Sigmoid colon (tissue), 7 donors: ENCODE measurements at places on chromosomes 2 and 18. TPM values are rescaled to one million over a fixed set of nuclear protein-coding genes. Genes with fewer than 3 reads are reported as not detected.
A peak's percentile ranks its signal among the peaks of the same experiment; 100 is the strongest.

- H3K36me3 ChIP-seq, result no peaks in the 10 kb centered on the region
- no peaks in the 10 kb centered on the region for H3K27me3 ChIP-seq
- H3K4me3 ChIP-seq, result no peak overlapping the region
- DNase-seq, result no peak
- H3K27ac ChIP-seq, result no peak overlapping the region
- no peaks in the 10 kb centered on the region for H3K4me1 ChIP-seq
Observed at GRCh38 chr2:161386228-161386824, 29.8 kb upstream of the TBR1 start.

- H3K4me3 ChIP-seq, result no peak overlapping the region
- H3K36me3 ChIP-seq, result no peaks in the 10 kb centered on the region
- DNase-seq, result no peak
- no peaks in the 10 kb centered on the region for H3K4me1 ChIP-seq
- no peaks in the 10 kb centered on the region for H3K27me3 ChIP-seq
Observed at GRCh38 chr2:29518010-29518409, 402.8 kb downstream of the CLIP4 start.

DNA sequence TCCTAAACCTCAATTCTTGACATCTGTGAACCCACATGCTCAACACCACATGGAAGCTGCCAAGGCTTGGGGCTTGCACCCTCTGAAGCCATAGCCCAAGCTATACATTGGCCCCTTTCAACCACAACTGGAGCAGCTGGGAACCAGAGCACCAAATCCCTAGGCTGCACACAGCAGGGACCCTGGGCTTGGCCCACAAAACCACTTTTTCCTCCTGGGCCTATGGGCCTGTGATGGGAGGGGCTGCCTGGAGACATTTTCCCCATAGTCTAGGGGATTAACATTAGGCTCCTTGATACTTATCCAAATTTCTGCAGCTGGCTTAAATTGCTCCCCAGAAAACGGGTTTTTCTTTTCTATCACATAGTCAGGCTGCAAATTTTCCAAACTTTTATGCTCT, 40.3 kb downstream of the EXOC6B start:
- DNase-seq, result no peak
- H3K27me3 ChIP-seq, result no peaks in the 10 kb centered on the region
- H3K36me3 ChIP-seq, result no peaks in the 10 kb centered on the region
- no peak overlapping the region for H3K27ac ChIP-seq
- no peak overlapping the region for H3K4me3 ChIP-seq
- H3K4me1 ChIP-seq, result no peaks in the 10 kb centered on the region

The PAX8 gene
- total RNA-seq, result 0.71 TPM

DNA sequence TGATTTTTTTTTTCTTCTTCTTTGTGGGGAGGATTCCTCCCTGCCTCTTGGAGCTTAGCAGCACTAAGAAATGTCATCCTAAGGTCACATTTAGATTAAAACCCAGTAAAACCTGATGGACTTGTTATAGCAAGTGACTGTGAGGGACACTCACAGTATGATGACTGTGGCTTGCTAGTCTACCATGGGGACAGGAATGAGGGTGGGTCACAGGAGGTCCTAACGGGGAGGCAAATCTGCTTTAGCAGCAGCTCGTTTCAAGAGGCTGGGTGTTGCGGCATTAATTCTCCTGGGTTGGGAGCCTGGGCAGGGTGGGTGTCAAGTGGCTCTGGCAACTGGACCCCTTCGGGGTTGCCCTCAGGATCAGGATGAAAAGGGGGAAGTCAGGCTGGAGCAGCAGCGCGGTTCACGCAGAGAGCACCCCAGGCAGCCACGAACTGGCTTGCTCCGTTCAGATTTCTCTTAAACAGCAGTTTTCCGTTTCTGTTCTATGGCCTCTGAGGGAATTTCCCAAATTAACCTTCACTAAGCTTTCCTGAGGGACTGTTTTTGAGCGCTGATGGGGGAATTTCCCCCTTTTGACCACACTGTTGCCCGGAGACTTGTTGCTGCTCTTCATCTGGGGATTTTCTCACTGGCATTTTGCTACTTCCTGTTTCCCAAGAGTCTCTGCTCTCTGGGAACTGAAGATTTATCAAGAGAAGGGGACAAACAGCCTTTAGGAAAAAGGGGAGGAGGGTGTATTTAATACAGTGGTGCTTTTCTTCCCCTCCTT, 59.8 kb upstream of the PELI1 start:
- peaks cover 32% of the 10 kb centered on the region for H3K4me1 ChIP-seq
- peak overlapping the region; percentile 84 for H3K27ac ChIP-seq
- no peaks in the 10 kb centered on the region for H3K36me3 ChIP-seq
- no peaks in the 10 kb centered on the region for H3K27me3 ChIP-seq
- H3K4me3 ChIP-seq, result no peak overlapping the region

- no peak overlapping the region for H3K27ac ChIP-seq
- H3K4me3 ChIP-seq, result no peak overlapping the region
- no peak for DNase-seq
- no peaks in the 10 kb centered on the region for H3K27me3 ChIP-seq
Observed at GRCh38 chr2:75540994-75541393, 19.7 kb downstream of the EVA1A start.

- H3K4me1 ChIP-seq, result no peaks in the 10 kb centered on the region
Observed at GRCh38 chr2:10317646-10318045, 14.9 kb downstream of the HPCAL1 start.

- H3K4me3 ChIP-seq, result no peak overlapping the region
- DNase-seq, result no peak
- H3K27me3 ChIP-seq, result no peaks in the 10 kb centered on the region
- peaks cover 7% of the 10 kb centered on the region for H3K4me1 ChIP-seq
- peak overlapping the region; percentile 8 for H3K27ac ChIP-seq
- no peaks in the 10 kb centered on the region for H3K36me3 ChIP-seq
Observed at GRCh38 chr2:177282787-177283572, 18.5 kb upstream of the NFE2L2 start.

- no peak overlapping the region for H3K27ac ChIP-seq
- no peaks in the 10 kb centered on the region for H3K4me1 ChIP-seq
- H3K27me3 ChIP-seq, result no peaks in the 10 kb centered on the region
- no peaks in the 10 kb centered on the region for H3K36me3 ChIP-seq
- no peak for DNase-seq
- no peak overlapping the region for H3K4me3 ChIP-seq
Observed at GRCh38 chr2:47651296-47651695, 131.6 kb upstream of the MSH6 start.

DNA sequence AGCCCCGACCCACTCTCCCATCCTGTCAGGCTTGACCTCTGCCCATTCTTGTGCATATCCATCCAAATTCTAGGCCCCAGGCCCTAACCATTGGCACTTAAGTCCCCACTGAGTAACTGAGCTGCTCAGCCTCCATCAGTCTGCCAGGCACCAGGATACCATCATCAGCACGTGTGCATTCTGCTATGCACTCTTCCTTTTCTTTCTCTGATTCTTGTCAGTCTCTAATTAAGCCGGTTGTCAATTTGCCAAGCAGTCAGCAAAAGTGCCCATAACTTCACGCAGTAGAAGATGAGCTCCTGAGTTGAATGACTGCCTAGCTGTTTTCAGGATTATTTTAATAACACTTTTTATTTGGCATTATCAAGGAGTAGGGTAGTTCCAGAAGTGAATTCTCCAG, 107.2 kb downstream of the FEZ2 start:
- no peak overlapping the region for H3K4me3 ChIP-seq
- no peaks in the 10 kb centered on the region for H3K27me3 ChIP-seq
- no peak for DNase-seq
- H3K36me3 ChIP-seq, result no peaks in the 10 kb centered on the region
- H3K27ac ChIP-seq, result peak overlapping the region; percentile 80

The RAMP1 gene
- 788 TPM for total RNA-seq

- no peak for DNase-seq
- no peaks in the 10 kb centered on the region for H3K36me3 ChIP-seq
- no peak overlapping the region for H3K27ac ChIP-seq
- H3K4me1 ChIP-seq, result no peaks in the 10 kb centered on the region
- no peak overlapping the region for H3K4me3 ChIP-seq
Observed at GRCh38 chr18:6493194-6493593, 78.5 kb upstream of the L3MBTL4 start.

DNA sequence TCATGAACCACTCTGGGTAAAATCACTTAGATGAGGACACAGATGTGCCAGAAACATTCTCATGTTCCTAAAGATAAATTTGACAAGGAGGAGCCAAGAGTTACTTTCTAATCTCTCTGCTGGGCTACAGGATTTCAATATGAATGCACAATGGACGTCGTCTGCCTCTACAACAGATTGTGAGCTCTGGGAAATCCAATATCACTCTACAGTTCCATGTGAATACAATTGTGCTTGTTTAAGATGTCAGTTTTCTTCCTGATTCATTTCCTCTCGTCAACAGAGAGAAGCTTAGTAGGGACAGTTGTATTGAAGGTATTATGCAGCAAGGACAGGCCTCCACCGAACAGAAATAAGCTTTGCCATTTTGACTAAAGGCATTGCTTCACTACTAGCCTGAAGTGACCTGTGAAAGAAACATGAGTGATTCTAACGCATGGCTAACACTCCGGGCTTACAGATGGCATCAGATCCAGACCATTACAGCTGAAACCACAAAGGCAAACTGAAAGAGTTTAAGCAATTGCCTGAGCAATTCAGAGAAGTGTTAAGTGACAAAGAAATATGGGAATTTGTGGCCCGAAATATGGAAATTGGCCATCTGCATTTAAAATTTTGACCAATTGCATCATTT, 1591.5 kb downstream of the LRP1B start:
- no peak overlapping the region for H3K27ac ChIP-seq
- DNase-seq, result no peak
- no peak overlapping the region for H3K4me3 ChIP-seq
- no peaks in the 10 kb centered on the region for H3K36me3 ChIP-seq
- H3K4me1 ChIP-seq, result no peaks in the 10 kb centered on the region

DNA sequence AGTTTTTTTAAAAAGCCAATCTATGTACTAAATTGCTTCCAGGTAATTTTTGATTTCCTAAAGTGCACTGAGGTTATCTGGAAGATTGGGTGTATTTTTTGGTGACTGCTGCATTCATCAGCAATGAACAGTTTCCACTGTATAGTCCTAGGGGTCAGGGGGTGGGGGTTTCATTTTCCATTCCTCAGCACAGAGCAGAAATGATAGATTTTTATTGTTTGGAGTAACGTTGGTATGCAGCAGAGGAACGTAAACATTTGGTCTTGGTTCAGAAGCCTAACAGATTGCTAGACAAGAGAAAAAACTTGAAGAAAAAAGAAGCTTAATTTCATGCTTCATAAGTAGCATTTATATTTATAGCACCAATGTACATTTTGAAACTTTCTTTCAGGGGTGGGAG, 54.9 kb downstream of the ZCCHC2 start:
- H3K4me1 ChIP-seq, result peaks cover 36% of the 10 kb centered on the region
- peak overlapping the region; percentile 15 for H3K27ac ChIP-seq
- no peak overlapping the region for H3K4me3 ChIP-seq
- DNase-seq, result no peak

DNA sequence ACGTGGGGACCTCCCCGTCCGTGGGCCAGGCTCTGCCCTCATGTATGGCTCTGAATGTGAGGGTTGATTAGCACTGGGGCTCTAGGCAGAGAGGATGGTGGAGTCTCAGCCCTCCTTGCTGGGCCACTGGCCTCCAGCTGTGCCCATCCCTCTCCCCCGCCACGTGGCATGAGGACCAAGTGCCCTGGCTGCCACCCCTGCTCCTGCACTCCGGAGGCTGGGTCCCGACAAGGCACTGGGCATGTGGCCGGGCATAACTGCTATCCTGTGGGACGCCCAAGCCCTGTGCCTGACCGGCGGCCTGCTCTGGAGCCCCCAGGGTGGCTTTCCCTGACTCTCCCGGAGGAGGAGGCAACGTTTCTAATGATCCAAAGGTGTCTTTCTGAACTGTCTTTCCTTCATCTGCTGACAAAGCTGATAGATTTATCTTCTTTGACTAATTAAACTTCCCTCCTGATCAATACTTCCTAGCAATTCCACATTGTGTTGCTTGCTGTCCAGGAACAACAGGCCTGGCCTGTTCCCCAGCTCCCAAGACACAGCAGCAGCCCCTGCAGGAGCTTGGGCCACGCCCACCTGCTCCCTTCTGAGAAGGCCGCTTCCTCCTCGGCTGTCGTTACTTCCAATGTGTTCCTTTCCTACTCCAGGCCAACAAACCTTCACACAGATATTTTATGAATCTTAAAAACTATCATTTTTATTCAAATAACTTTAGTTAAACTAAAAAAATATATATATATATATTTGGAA, 132.0 kb downstream of the SNTG2 start:
- H3K4me1 ChIP-seq, result no peaks in the 10 kb centered on the region
- DNase-seq, result no peak
- no peaks in the 10 kb centered on the region for H3K36me3 ChIP-seq
- H3K27ac ChIP-seq, result no peak overlapping the region

GRCh38 chr2:32342801-32343200, 14.0 kb upstream of the BIRC6 start:
- no peak for DNase-seq
- no peak overlapping the region for H3K4me3 ChIP-seq
- H3K27ac ChIP-seq, result no peak overlapping the region
- H3K4me1 ChIP-seq, result no peaks in the 10 kb centered on the region
- H3K36me3 ChIP-seq, result no peaks in the 10 kb centered on the region

GRCh38 chr2:136378712-136379595, 261.0 kb upstream of the CXCR4 start:
- no peaks in the 10 kb centered on the region for H3K4me1 ChIP-seq
- no peaks in the 10 kb centered on the region for H3K36me3 ChIP-seq
- no peaks in the 10 kb centered on the region for H3K27me3 ChIP-seq
- DNase-seq, result no peak
- H3K27ac ChIP-seq, result no peak overlapping the region
- no peak overlapping the region for H3K4me3 ChIP-seq

DNA sequence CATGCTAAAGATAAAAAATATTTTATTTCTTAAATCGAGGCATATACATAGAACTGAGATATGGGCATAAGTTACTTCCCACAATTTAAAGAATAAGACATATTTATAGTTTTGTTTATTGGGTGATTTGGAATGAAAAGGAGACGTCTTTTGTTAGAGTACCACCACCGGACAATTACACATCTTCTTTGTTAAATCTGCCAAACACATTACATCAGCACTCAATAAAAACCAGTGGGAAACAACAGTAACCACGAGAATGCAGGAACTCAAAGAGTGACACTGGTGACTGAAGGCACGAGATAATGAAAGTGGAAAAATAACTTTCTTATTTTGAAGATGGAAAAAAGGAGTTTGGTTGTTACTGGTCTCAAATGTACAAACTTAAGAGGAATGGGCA, 92.6 kb upstream of the TFCP2L1 start:
- DNase-seq, result no peak
- no peak overlapping the region for H3K27ac ChIP-seq
- H3K4me3 ChIP-seq, result no peak overlapping the region

GRCh38 chr2:230823264-230823964, 41.3 kb upstream of the ITM2C start:
- peaks cover 6% of the 10 kb centered on the region for H3K4me1 ChIP-seq
- H3K4me3 ChIP-seq, result no peak overlapping the region
- no peak overlapping the region for H3K27ac ChIP-seq
- H3K27me3 ChIP-seq, result peaks cover 15% of the 10 kb centered on the region

DNA sequence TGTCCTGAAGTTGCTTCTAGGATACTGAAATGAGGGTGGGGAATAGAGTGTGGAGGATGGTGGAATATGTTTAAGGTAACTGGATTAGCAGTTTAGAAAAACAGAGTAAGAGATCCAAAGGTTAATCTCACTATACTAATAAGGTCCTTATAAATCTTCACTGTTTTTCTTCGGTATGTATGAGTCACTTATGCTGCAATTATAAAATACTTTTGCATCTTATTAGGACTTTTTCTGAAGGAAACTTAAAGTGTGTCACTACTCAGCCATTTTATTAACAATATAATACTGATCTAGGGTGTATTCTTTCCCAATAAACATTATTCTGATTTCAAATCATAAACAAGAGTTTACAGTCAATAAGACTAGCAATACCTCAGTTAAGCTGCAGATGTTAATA, 182.3 kb downstream of the ZNF521 start:
- no peaks in the 10 kb centered on the region for H3K36me3 ChIP-seq
- H3K27me3 ChIP-seq, result no peaks in the 10 kb centered on the region
- no peaks in the 10 kb centered on the region for H3K4me1 ChIP-seq
- H3K27ac ChIP-seq, result no peak overlapping the region
